ENCODE measurements at places on chromosomes 6 and 20. TPM values are rescaled to one million over a fixed set of nuclear protein-coding genes. Genes with fewer than 3 reads are reported as not detected.

DNA sequence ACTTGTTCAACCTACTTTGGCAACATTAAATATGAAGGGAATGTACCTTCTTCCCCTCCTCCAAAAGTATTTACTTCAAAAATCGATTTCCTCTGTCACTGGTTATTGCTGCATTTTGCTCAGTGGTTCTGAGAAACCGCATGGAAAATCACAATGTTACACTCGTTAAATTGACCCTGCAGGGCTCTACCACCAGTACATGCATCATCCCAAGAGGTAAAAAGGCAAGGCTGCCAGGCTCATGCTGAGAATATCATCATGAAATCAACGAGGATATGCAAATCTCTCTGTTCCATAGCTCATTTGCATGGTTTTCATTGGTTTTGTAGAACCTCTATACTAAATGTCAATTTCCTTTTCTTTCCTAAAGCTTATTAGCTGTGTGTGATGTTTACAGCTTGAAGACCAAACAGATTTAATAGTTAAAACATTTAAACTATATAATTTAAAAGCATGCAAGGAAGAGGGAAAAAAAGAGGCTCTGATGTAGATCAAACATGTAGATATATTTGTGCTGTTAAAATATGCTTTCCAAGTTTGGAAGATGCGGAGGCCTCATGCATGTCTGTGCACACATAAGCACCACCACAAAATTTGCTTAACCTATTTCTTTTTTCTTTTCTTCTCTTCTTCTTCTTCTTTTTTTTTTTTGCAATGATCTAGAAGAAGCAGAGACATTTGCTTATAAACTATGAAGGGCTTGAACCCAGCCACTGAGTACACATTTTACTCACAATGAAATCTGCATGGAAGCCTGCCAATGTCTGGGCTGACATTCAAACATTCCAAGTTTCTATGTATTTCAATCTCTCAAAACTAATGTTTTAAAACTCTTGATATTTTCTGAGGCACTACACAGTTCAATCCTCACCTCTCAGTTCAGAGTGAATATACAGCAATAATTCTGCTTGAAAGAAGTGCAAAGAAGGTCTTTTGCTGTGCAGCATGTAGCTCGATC lies 194.0 kb downstream of the GMPR start:
- no peak for DNase-seq
- no peak overlapping the region for H3K4me3 ChIP-seq
- H3K27me3 ChIP-seq: no peaks in the 10 kb centered on the region
- peaks cover 44% of the 10 kb centered on the region for H3K4me1 ChIP-seq
- H3K36me3 ChIP-seq: peaks cover 19% of the 10 kb centered on the region
- H3K27ac ChIP-seq: peak overlapping the region; percentile 46

DNA sequence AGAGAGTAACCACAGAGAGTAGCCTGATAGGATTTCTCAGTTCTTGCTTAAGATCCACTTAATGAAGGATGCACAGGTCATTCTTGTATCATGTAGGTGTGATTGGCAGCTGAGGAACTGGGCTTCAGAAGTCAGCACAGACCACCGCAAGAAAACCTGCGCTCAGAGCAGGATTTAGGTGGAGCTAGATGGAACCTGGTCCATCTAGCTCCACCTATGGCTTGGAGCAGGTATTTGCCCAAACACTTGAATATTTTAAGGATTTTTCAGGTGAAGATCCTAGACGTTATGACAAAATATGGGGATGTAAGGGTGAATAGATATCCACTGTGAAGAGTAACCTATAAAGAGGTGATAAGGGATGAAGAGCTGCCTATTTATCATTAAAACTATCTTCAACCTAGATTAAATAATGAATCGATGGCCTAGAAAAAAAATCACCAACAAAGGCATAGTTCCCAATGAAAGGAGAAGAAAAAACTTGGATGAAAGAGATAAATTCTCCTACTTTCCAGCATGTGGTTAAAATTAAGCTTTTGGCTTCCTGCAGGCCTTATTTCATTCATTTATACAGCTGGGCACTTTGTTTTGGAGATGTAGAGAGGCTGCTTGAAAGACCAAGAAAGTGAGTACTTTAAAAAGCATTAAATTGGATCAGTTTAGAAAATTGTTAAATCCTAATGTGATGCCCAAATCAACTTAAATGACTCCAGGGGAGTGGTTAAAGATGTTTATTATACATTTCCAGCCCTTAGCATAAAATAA lies 778.4 kb upstream of the GJE1 start:
- peaks cover 4% of the 10 kb centered on the region for H3K4me1 ChIP-seq
- peaks cover 3% of the 10 kb centered on the region for H3K36me3 ChIP-seq
- no peaks in the 10 kb centered on the region for H3K27me3 ChIP-seq
- no peak overlapping the region for H3K4me3 ChIP-seq
- no peak for DNase-seq

DNA sequence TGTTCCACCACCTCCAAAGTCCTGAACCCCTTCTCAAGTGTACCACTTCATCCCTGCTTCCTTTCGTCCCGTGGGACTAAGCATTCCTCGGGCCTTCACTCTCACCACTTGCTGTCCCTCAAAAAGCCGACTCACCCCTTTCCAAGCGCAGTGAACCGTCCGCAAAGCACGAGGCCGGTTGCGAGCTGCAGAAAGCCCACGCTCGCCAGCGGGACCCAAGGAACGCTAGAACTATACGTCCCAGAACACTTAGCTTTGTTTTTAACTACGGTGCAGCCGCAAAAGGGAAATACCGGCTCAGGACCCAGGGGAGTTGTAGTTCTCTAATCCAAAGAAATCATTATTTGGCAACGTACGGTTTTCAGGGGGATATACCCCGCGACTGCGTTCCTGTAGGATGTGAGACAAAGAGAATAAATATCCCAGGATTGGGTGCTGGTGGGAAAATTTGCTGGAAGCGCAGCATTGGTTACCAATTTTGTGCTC lies 416 bp upstream of the POLR1H start:
- H3K4me3 ChIP-seq: peak overlapping the region; percentile 89
- no peak for DNase-seq
- no peaks in the 10 kb centered on the region for H3K27me3 ChIP-seq
- peaks cover 30% of the 10 kb centered on the region for H3K4me1 ChIP-seq
- H3K36me3 ChIP-seq: peaks cover 17% of the 10 kb centered on the region
- H3K27ac ChIP-seq: peak overlapping the region; percentile 97

DNA sequence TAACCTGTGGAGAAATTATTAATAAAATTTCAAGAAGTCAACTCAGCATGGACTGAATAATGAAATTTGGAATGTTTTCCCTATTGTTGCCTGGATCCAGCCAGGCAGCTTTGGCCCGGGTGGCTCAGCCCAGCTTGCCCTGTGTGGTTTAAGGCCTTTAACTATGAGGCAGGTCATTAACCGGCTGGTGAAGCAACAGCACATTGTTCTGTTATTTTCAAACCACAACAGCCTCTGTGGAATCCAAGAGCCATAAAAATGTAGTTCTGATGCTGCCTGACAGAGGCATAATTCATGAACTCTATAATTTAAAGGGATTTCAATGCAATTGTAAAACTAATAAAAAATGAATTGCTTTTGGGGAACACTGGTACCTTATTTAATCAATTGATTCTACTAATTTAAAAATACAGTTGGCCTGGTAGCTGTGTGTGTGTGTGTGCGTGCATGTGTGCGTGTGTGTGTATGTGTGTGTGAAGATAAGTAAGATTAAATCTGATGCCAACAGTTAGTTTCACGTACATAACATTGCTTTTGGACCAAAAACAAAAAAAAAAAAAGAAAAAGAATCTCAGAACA lies 117.7 kb downstream of the RPS12 start:
- H3K27ac ChIP-seq: peak overlapping the region; percentile 78
- H3K36me3 ChIP-seq: no peaks in the 10 kb centered on the region
- no peak overlapping the region for H3K4me3 ChIP-seq
- peaks cover 18% of the 10 kb centered on the region for H3K27me3 ChIP-seq

- H3K4me1 ChIP-seq: peaks cover 10% of the 10 kb centered on the region
- no peak overlapping the region for H3K4me3 ChIP-seq
- no peak overlapping the region for H3K27ac ChIP-seq
- no peaks in the 10 kb centered on the region for H3K36me3 ChIP-seq
Observed at GRCh38 chr6:159941286-159942113, 27.4 kb upstream of the IGF2R start.

DNA sequence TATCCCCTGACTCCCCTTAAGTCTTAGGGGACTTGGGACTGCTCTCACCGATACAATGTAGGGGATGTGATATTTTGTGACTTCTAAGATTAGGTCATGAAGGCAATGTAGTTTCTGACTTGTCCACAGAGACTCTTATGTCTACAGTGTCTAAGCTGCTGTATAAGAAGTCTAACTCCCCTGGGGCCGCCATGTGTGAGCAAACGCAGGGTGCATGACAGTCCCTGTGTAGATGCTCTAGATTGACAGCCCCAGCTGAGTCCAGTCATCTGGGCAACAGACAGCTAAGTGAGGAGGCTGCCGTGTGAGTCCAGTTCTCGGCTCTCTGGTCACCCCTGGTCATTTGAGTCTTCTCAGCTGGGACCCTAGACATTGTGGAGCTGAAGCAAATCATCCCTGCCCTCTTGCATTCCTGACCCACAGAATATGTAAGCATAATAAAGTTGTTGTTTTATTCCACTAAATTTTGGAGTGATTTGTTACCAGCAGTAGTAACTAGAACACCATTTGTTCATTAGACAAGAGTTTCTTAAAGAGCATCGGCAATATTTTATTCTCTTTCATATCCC lies 743.3 kb upstream of the CHD6 start:
- no peaks in the 10 kb centered on the region for H3K36me3 ChIP-seq
- H3K27me3 ChIP-seq: no peaks in the 10 kb centered on the region
- H3K27ac ChIP-seq: no peak overlapping the region
- no peak overlapping the region for H3K4me3 ChIP-seq

GRCh38 chr6:37011656-37012378 lies 6.4 kb downstream of the FGD2 start:
- H3K4me1 ChIP-seq: no peaks in the 10 kb centered on the region
- no peaks in the 10 kb centered on the region for H3K36me3 ChIP-seq
- no peak for DNase-seq

GRCh38 chr20:59706400-59706693 lies 102.0 kb downstream of the PHACTR3 start:
- H3K4me3 ChIP-seq: no peak overlapping the region
- no peak overlapping the region for H3K27ac ChIP-seq
- no peaks in the 10 kb centered on the region for H3K36me3 ChIP-seq

DNA sequence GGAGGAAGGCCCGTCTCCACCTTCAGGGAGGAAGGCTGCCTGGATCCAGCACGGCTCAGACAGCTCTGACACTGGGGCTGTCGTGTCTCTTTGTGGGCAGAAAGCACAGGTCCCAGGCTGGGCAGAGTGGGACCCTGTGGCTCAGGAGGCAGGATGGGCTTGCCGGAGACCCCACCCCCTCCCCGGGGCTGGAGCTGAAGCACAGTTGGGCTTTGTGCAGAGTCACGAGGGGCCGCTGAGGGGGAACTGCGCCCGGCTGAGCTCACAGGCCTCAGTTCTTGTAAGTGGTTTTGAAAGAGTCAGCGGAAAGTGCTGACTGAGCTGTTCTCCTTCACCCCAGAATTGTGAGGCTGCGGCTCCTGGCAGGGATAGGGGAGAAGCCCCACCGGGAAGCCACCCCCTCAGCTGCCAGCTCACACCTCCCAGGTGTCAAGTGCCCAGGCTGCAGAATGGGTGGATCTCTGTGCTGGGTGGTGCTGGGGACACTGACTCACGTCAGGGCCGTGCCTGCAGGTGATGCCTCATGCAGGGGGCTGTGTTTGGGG lies 145.5 kb upstream of the RNF24 start:
- H3K4me1 ChIP-seq: peaks cover 35% of the 10 kb centered on the region
- peak overlapping the region; percentile 61 for H3K27ac ChIP-seq
- H3K27me3 ChIP-seq: no peaks in the 10 kb centered on the region
- H3K4me3 ChIP-seq: no peak overlapping the region
- no peaks in the 10 kb centered on the region for H3K36me3 ChIP-seq

GRCh38 chr20:8568075-8568474 lies 436.0 kb downstream of the PLCB1 start:
- H3K36me3 ChIP-seq: no peaks in the 10 kb centered on the region
- peaks cover 24% of the 10 kb centered on the region for H3K4me1 ChIP-seq
- DNase-seq: no peak
- no peaks in the 10 kb centered on the region for H3K27me3 ChIP-seq
- H3K4me3 ChIP-seq: no peak overlapping the region
- peak overlapping the region; percentile 15 for H3K27ac ChIP-seq

GRCh38 chr6:24982231-24982630 lies 46.5 kb upstream of the RIPOR2 start:
- no peaks in the 10 kb centered on the region for H3K27me3 ChIP-seq
- peak overlapping the region; percentile 89 for H3K27ac ChIP-seq
- DNase-seq: no peak
- no peak overlapping the region for H3K4me3 ChIP-seq
- H3K36me3 ChIP-seq: peaks cover under 1% of the 10 kb centered on the region

Gene EYA4
- 0.78 TPM for total RNA-seq

- DNase-seq: no peak
- no peaks in the 10 kb centered on the region for H3K36me3 ChIP-seq
- no peak overlapping the region for H3K27ac ChIP-seq
- H3K4me1 ChIP-seq: no peaks in the 10 kb centered on the region
- H3K27me3 ChIP-seq: no peaks in the 10 kb centered on the region
Observed at GRCh38 chr6:99130897-99131873, 183.4 kb upstream of the FBXL4 start.

Gene NQO2
- 40.1 TPM for total RNA-seq

GRCh38 chr20:52118696-52119095 lies 72.9 kb downstream of the ZFP64 start:
- no peaks in the 10 kb centered on the region for H3K27me3 ChIP-seq
- H3K27ac ChIP-seq: no peak overlapping the region
- no peak for DNase-seq
- H3K4me1 ChIP-seq: no peaks in the 10 kb centered on the region
- no peak overlapping the region for H3K4me3 ChIP-seq

DNA sequence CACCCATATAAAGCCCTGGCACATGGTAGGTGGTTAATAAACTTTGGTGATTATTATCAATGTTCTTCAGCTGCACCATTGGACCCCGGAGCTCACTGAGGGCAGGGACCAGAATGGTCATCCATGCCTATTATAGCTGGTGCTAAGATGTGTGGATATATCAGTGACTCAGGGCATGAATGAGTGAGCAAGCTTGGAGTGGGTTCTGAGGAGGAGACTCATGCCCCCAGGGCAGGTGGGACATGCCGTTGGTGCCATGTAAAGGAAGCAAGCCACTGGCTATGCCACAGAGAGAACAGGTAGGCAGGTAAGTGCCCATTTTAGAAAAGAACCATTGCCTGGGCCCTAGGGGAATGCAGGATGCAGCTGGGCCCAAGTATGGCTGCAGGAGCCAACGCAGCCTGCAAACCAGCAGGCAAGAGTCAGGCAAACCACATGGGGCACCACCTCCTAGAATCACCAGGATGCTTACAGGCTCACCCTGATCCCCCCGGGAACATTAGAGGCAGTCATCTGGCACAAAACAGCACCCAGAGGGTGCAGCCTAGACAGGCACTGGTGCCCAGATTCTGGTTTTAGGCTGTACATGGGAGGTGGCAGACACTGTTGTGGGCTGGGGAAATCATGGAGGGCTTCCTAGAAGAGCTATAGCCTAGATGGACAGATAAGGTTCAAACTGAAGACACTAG lies 23.5 kb downstream of the PLAGL2 start:
- H3K36me3 ChIP-seq: no peaks in the 10 kb centered on the region
- peaks cover 5% of the 10 kb centered on the region for H3K4me1 ChIP-seq
- no peak overlapping the region for H3K27ac ChIP-seq

Gene C6orf132
- total RNA-seq: 4.3 TPM

Gene GSTA1
- total RNA-seq: not detected

Gene BFSP1
- total RNA-seq: 13.8 TPM
